ENCODE measurements at places on chromosomes 11 and 22.
A peak's percentile ranks its signal among the peaks of the same experiment; 100 is the strongest.

- no peak for DNase-seq
Observed at GRCh38 chr11:82233201-82233600, 500.5 kb downstream of the FAM181B start.

DNA sequence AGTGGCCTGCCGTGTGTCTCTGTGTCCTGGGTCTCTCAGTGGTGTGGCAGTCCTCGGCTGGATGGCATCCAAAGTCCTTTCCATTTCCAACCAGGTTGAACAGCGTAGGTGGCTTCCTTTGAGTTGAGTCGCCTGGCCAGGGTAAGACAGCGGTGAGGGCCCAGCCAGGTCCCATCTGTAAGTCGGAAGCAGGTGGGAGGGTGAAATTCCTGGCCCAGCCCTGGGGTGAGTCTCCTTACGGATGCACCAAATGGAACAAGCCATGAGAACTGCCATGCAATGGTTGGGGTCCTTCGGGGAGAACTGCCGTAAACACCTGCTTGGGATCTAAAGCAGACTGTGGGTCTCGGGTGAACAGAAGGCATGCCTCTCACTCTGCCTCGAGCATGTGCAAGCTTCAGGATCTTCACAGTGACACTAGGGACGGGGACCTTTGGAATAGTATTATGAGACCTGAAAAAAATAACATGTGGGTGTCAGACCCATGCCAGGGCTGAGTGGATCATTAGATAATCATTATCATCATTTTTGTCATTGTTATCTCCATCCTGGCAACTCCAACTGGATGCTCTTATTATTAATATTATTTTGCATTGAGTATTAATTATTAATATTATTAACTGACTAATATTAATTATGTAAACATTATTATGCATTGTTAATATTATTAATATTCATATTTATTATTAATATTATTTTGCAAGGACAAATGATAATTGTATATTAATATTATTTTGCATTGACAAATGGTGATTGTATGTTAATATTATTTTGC is 57.7 kb upstream of the LINC01488 start:
- no peak for DNase-seq

DNA sequence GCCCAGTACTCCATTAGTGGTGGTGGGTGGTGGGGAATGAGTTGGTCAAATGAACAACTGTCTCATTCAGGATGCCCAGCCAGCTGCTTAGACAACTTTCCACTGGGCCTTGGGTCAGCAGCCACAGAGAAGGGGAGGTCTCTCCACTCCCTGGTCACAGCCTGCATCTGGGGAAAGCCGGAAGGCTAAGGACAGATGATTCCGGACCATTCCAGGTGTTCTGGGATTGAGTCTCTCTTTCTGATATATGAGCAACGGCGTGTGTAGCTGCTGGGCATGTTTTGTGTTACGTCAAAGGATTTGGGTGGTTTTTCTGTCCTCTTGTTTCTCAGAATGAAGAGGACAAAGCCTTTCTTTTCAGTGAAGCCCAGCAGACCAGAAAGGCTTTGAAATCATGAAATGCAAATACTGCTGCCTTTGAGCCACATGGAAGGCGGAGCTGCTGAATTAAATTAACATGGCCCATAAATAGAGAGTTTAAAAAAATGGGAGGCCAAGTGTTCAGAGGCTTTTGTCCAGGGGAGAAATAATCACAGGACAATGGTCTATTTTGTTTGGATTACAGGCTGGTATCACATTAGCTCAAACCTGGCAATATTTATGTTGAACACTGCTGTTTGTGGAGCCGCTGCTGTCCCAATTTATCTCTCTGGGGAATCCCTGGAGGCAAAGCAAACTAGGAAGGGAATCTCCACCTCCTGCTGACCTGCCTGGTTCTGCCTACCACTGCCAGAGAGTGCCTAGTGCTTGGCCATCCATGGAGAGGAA is 234.4 kb upstream of the E2F8 start:
- no peak for DNase-seq

DNA sequence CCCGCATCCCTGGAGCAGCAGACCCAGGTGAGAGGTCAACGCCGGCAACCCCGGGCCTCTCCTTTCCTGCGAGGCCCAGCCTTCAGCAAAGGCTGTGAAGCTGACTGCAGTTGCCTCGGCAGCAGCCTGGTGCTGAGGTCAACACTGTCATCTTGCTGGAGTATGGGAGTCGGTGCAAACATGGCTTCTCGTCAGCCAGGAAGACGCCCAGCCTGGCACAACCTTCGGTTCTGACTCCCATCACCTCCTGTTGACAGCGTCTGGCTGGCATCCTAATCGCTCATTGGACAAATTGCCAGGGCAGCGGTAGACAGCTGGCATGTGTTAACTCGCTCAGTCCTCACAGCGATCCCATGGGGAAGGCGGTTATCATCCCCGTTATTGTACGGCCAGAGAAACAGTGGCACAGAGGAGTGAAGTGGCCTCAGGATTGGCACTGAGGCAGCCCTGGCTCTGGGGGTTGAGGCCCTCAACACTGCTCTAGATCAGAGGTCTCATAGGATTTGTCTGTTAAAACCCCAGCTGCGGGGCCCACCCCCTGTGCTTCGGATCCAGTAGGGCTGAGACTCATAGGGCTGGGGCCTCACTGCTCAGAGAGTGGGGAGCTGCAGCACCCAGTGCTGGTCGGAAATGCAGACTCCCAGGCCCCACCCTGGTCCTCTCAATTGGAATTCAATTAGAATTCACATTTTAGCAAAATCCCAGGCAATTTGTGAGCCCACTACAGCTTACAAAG is 39.3 kb upstream of the TP53I11 start:
- DNase-seq = peak; percentile 77

DNA sequence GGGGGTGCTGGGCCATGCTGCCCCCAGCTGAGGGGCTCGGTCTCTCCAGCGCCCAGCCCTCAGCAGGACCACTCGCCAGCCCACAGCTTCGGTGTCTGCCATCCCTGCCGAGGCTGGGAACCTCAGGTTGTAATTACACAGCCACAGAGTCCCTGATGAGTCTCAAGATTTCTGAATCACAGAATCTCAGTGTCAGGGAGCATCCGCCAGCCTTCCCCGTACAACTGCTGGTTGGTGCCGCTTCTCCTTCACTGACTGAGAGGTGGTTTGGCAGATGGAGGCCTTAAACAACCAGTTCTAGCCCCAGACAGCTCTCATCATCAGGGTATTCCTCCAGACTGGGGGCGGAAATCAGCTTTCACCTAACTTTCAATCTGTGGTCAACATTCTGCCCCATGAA is 13.7 kb downstream of the PHF21B start:
- no peak for DNase-seq

- peak; percentile 45 for DNase-seq
Observed at GRCh38 chr11:10807493-10808234, 1.1 kb downstream of the EIF4G2 start.

- no peak for DNase-seq
Observed at GRCh38 chr11:94641167-94641761, 74.1 kb downstream of the PIWIL4 start.

GRCh38 chr11:118353084-118353710 is 6.2 kb upstream of the UBE4A start:
- DNase-seq = peak; percentile 18

GRCh38 chr11:58640386-58641023 is 18.0 kb downstream of the CNTF start:
- DNase-seq = no peak

- no peak for DNase-seq
Observed at GRCh38 chr22:32618441-32619140, 144.0 kb downstream of the FBXO7 start.

GRCh38 chr11:2104524-2105440 is 34.4 kb downstream of the IGF2 start:
- no peak for DNase-seq

GRCh38 chr11:47850337-47850736 is 2.2 kb upstream of the NUP160 start:
- no peak for DNase-seq

- DNase-seq = no peak
Observed at GRCh38 chr22:29734406-29734805, 14.6 kb downstream of the CABP7 start.

DNA sequence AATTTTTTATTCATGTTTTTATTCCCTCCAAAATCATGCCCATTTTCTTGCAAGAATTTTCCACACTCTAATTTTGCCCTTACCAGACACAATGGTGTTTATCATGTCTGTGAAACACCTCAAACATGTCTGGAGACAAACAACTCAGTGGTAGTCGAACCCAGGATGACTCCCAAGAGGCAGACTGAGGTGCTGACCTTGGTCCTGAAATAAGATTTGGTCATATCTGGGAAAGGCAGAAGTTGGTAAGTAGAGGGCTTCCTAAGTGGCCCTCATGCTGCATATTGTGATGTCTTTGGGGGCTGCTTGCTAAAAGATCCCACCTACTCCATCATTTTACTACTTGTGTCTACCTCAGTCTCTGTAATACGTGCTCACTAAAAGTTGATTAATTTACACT is 369.4 kb upstream of the ISX start:
- DNase-seq = no peak

- DNase-seq = no peak
Observed at GRCh38 chr11:123384116-123384515, 46.0 kb upstream of the GRAMD1B start.

DNA sequence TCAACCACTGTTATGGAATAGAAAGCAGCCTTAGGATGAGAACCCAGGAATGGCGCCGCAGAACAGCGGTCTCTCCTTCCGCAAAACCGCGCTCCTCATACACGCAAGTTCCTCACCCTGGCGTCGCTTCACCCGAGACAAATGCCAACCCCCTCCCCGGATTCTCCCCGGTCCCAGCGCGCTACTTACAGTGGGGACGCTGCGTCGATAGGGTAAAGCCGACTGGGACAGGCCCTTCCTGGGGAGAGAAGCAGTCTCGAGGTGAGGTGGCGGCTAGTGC is 287 bp downstream of the RPS13 start:
- DNase-seq = no peak

DNA sequence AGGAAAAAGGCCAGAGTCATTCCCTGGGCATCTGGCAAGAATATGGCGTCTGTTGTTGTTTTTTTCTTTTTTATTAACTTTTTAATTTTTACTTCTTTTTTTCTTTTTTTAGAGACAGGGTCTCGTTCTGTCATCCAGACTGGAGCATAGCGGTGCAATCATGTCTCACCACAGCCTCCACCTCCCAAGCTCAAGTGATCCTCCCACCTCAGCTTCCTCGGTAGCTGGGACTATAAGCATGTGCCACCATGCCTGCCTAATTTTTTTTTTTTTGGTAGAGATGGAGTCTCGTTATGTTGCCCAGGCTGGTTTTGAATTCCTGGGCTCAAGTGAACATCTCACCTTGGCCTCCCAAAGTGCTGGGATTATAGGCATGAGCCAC is 54.0 kb upstream of the PRDM11 start:
- DNase-seq = no peak

DNA sequence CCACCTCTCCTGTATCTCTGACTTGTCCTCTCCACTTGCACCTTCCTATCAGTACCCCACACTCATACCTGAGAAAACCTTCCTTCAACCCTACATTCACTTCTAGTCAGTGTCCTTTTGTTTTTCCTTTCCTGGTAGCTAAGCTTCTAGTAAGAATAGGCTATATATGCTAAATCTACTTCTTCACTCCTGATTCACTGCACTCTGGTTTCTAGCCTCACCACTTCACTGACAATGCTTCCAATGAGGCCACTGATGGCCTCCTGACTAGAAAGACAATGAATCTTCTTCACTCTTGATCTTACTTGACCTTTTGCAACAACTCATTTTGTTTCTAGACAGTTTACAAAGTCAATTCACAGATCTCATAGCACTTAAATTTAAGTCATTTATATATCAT is 52.0 kb downstream of the RELT start:
- DNase-seq = no peak

GRCh38 chr11:132430429-132431062 is 1060.1 kb downstream of the NTM start:
- DNase-seq = no peak

GRCh38 chr11:36311926-36312595 is 16.0 kb downstream of the PRR5L start:
- no peak for DNase-seq

- DNase-seq = no peak
Observed at GRCh38 chr22:29151316-29151715, 54.4 kb upstream of the EMID1 start.

DNA sequence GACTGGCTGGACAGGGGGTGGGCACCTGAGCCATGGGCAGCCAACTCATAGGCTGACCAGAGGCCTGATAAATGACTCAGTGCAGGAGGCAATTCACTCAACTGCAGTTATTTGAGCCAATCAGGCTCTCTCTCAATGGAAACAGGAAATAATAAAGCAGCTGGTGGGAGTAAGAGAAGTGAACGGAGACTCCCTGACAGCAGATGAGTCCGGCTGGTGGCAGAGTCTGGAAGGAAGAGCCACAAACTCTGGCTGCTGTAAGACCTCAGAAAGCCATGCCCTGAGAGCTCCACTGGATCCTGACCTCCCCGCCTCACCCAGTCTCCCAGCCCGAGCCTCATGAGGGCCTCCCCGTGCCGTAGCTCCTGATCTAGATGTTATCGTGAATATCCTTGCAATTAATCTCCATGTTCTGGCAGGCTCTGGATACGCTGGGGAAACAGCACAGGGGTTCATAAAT is 69.8 kb downstream of the TRIM29 start:
- DNase-seq = no peak

GRCh38 chr11:74248469-74248868 is 63.0 kb downstream of the P4HA3 start:
- DNase-seq = peak; percentile 5

DNA sequence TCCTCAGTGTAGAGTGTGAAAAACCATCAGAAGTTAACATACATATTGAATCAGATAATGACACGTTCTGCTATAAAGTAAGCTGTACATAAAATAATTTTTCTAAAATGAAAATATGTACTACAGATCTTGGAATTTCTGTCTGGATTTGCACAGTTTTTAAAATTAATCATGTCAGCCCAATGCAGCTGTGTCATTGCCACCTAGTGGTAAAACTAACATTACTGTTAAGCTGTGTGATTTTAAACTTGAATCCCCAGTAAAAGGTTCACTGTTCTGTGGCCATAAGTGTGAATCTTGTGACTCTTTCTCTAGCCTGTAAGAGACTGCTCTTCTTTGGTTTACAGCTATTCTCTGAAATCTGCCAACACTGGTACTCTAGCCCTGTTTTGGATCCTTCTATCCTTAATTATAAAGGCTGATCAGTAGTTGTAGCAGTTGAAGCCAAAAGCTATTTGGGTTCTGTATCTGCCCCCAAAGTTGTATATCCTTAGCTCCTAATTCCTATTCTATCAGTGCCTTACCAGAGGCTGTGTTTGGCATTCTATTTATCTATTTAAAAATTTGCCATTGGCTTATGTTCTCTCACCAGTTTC is 4.0 kb downstream of the JRKL start:
- no peak for DNase-seq

- DNase-seq = no peak
Observed at GRCh38 chr11:22723274-22723673, 56.9 kb downstream of the GAS2 start.
